ENCODE measurements at places on chromosomes 12 and 14. TPM values are rescaled to one million over a fixed set of nuclear protein-coding genes. Genes with fewer than 3 reads are reported as not detected.

Gene GZMB
- not detected for total RNA-seq

Gene ZNF891
- total RNA-seq = 0.30 TPM

GRCh38 chr12:2557597-2557996 is 237.2 kb upstream of the FKBP4 start:
- no peak for DNase-seq

- DNase-seq = no peak
These were observed 729 bp upstream of the GAPDH start for GRCh38 chr12:6533653-6533922.

GRCh38 chr14:25032092-25032784 is 17.7 kb downstream of the STXBP6 start:
- DNase-seq = peak; percentile 67

Gene LMNTD1
- not detected for total RNA-seq

DNA sequence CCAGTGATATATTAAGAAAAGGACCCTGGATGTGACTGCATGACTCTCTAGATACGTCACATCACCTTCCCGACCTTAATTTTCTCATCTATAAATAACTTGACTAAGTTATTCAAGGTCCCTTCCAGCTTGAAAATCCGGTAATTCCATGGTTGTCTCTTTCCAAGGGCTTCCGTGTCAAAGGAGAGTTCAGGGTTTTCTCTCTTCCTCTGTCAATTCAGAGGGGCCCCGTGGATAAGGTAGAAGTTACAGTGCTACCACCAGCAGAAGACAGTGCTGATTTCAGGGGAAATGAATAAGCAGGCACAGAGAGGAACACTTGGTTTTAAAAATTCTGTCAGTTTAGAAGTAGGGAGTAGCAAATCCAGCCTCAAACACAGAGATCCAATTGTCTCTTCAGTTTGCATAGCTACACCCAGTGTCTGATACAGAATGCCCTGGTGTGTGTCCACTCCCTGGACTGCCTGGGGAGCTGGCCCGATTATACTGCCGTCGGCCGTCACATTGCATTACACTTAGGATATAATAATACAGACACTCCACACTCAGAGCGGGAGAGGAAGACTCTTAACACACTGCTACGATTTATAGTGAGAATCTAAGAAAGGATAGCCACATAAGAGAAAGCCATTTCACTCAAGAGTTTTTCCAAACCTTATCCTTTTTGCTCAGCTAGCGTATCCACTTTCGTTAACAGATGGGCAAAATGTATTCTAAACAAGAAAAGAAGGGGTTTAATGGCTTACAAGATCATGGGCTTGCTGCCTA is 54.7 kb upstream of the GTF2A1 start:
- DNase-seq = no peak

DNA sequence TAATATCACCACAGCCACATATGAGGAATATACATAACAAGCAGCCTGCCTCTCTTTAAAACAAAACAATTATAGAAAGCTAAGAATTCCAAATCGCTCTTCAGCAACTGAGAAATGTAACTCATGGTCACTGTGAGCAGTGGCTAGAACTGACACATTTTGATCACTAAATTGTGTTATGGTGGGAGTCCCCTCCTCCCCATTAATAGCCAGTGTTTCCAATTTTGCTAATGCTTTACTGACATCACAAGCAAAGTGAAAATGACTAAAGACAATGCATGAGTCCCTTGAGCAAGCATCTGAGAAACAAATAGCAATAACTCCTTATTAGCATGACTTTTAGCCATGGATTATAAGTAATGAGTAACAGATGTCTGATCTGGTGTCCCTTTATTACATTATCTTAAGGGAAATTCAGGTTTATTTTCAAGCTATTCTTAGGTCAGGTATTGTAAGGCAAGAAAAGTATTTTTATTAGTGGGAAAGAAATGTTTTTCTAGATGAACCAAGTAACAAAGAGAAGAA is 148.3 kb downstream of the KCNH5 start:
- no peak for DNase-seq
